NCI-H748 treated with DMSO at 0.1 percent for 48 hours (cell line): ENCODE measurements at places on chromosomes 5 and 9.

- no peak for DNase-seq
These were observed 24.5 kb upstream of the RAB14 start for GRCh38 chr9:121226175-121226574.

DNA sequence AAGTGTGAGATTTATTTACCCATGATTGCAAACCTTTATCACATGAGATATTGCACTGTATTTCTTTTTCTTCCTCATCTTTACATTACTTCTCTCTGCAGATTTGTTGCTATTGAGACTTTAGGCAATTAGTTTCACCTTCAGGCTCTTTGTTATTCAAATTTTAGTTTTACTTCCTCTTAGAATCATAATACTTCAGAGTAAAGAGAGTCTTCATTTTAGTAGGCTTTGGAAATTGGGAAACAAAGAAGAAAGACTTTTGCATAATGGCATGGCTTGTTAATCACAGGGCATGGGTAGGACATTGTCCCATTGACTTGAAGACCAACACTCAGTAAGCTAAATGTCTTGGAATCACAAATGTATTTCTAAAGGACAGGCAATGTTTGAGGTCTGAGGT lies 1.2 kb upstream of the PCDHGA5 start:
- DNase-seq: no peak

DNA sequence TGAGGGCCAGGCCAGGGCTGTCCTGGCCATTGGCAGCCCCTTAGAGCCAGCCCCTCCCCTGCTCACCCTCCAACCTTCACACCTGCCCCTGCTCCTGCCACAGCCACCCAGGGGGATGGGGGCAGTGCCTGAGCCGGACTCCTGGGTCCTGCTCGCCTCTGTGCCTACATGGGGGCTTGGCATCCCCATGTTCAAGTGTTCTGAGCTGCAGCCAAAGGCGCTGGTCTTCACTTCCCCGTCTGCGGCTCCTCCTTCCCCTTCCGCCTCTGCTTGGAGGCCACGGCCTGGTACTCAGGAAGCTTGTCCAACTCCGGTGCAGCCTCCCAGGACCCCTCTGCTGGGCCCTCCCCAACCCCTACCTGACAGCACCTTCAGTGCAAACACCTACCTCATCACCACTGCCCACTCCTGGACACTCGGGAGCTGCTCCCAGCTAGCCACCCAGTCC lies 2.3 kb upstream of the DNLZ start:
- DNase-seq: no peak

DNA sequence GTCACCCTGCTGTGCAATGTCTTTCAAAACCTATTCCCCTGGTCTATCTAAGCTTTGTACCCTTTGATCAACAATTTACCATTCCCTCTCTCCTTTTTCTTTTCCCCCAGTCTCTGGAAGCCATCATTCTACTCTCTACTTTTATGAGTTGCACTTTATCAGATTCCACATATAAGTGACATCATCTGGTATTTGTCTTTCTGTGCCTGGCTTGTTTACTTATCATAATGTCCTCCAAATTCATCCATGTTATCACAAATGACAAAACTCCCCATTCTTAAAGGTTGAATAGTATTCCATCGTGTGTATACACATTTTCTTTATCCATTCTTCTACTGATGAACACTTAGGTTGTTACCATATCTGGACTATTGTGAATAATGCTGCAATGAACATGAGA lies 344.2 kb upstream of the CCNH start:
- no peak for DNase-seq

DNA sequence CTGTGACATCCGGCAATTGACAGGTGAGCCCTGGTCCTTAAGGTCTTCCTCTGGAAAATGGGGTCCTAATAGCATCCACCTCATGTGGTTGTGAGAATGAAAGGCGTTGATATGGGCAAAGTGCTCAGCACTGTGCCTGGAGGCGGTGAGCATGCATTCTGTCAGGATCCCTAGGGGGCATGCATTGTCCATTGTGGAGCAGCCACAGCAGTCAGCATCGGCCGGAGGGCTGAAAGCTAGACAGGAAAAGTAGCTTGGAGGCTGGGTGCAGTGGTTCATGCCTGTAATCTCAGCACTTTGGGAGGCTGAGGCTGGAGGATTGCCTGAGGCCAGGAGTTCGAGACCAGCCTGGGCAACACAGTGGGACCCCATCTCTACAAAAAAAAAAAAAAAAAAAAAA lies 122.2 kb downstream of the LHX2 start:
- DNase-seq: no peak

- DNase-seq: no peak
These were observed 43.2 kb downstream of the MAT2B start for GRCh38 chr5:163548649-163549048.
